Stimulated activated CD4-positive, alpha-beta T cell treated with anti-CD3 and anti-CD28 coated beads, Interleukin-2, amount 100 ng/mL, for 24 hours (primary cell): ENCODE measurements at places on chromosomes 2 and 18.
A peak's percentile ranks its signal among the peaks of the same experiment; 100 is the strongest.

DNA sequence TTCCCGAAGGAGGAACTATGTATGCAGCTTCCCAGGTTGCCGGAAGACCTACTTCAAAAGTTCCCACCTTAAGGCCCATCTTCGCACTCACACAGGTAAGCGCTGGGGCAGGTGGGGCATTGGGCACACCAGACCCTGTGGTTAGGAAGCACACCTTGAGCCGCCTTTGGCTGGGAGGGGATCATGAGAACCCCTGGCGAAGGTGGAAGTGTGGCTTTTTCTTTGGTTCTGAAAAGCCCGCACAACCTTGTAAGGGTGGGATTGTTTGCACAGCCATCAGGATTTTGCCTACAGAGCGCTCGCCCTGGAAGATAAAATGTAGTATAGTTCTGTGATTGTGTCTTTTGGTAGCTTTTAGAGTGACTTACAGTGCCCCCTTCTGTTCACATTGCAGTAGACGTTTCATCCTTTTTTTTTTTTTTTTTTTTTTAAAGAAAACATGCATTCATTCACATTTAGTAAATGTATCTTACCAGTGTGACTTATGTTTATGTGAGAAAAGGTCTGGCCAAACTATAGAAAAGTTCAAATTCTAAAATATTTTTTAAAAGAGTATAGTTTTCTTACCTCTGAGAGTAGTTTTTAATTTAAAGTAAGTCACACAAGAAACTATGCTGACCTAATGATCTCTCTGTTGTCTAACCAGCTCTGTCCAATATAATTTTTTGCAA is 5.3 kb downstream of the KLF11 start:
- no peak for DNase-seq

DNA sequence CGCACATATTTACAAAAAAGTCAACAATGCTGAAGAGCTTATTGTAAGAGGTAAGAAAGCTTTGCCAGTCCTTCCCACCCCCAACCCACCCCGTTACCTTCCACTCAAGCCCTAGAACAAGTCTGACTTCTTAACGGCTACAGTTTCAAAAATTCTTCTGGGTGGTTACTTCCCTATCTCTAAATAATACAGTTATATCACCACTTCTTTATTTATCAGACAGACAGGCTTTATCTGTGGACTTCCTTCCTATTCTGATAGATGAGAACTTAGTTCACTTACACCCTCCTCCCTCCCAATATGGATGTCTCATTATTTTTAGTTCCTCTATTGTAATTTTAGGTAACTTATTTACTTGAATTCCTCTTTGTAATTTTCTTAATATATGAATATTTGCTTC is 26.7 kb upstream of the ACTR3 start:
- no peak for DNase-seq

- DNase-seq, result peak; percentile 79
Measured at GRCh38 chr2:190718652-190719526, 70.0 kb downstream of the NAB1 start.

- no peak for DNase-seq
Measured at GRCh38 chr18:56747032-56747658, 96.0 kb downstream of the WDR7 start.

DNA sequence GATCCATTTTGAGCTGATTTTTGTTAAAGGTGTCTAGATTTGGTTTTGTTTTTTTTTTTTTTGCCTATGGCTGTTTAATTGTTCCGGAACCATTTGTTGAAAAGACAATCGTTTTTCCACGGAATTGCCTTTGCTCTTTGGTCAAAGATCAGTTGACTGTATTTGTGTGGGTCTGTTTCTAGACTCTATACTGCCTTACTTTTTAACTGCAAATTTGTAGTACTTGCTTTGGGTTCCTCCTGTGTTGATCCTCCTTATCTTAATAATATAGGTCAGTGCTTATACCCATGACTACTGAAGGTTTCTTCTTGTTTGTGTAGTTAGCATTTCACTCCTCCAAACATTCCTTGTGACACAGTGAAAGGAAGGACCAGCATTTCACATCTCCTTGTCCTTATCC is 30.4 kb downstream of the CERS6 start:
- no peak for DNase-seq

DNA sequence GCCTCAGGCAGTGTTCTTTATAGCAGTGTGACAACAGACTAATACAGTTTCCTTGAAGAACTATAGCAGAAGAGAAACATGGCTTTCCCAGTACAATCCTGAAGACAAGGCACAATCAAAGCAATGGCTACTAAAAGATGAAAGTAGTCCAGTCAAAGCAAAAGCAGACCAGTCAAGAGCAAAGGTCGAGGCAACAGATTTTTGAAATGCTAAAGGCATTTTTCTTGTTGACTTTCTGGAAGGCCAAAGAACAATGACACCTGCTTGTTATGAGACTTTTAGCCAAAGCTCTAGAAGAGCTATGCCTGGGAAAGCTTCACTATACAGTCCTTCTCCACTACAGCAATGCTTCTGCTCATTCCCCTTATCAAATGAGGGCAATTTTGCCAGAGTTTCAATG is 269.9 kb downstream of the EXOC6B start:
- no peak for DNase-seq

- DNase-seq, result no peak
Measured at GRCh38 chr2:208036357-208036756, 11.0 kb upstream of the PLEKHM3 start.

DNA sequence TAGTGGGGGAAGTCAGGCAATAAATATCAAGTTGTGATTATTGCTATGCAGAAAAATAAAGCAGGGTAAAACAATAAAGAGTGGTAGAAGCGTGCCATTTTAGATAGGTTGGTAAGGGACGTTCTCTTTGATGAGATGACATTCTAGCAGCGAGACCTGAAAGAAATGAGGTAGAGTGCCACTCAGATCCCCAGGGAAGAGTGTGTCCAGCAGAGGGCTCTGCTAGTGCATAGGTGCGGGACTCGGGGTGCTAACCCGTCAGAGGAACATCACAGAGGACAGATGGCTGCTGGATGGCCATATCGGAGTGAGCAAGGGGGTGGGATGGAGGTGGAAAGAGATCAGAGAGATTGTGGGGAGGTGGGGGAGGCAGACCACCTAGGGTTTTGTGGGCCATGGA is 16.3 kb upstream of the GTF2A1L start:
- DNase-seq, result no peak

- no peak for DNase-seq
Measured at GRCh38 chr18:54378057-54378456, 20.4 kb downstream of the C18orf54 start.

- no peak for DNase-seq
Measured at GRCh38 chr2:206832873-206833272, 67.5 kb downstream of the FASTKD2 start.

GRCh38 chr2:214593727-214594126 is 182.9 kb downstream of the VWC2L start:
- no peak for DNase-seq

- DNase-seq, result no peak
Measured at GRCh38 chr2:188986839-188987238, 12.7 kb downstream of the COL3A1 start.

- DNase-seq, result peak; percentile 62
Measured at GRCh38 chr2:148926291-148926961, 51.4 kb downstream of the KIF5C start.

DNA sequence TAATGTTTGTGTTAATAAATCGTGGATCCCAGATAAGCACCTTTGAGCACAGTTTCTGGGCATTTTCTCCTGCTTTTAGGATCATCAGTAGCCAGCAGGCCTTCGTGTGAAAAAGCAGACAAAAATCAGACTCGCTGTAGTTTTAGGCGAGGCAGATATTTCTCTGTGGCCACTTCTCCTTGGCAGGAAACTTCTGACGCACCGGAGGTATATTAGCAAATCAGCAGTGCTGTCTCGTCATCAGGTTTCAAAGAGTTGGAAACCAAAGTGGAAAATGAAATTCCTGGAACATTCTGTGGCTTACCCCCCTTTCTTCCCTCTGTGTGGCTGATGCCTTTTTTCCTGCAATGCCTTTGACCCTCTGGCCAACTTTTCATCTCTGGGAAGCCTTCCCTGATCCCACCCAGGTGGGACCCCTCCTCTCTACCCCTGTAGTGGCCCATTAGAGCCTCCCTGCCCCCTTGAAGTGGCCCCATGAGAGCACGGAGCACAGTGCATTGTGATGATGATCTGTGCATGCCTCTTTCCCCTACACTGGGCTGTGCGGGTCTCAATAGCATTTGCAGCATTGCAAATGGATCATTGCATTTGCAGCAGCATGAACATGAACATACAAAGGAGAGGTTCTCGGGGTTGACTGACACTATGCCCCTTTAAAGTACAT is 93.3 kb downstream of the RNF144A start:
- no peak for DNase-seq

DNA sequence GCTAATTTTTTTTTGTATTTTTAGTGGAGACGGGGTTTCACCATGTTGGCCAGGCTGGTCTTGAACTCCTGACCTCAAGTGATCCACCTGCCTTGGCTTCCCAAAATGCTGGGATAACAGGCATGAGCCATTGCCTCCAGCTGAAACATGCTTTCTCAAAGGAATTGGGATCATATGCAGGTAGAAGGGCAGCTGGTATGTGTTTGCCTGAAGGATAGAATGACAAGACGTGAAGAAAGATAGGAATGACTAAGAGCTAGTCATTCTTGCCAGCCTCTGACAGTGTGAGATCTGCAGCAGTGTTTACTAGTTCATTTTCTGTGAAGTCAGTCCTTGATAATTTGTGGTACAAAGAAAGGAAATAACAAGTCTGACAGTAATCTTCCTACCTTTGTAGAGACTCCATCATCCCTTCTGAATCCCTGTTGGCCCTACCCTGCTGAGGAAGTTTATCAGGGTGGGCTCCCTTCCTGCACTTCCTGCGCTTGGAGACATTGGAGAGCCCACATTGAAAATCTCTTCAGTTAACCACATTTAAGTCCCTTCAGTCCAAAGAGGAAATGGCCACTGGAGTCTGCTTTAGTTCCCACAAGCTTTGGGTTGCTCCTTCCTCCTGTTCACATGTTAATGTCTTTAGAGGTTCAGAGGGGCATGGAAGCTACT is 14.7 kb downstream of the CFLAR start:
- no peak for DNase-seq

DNA sequence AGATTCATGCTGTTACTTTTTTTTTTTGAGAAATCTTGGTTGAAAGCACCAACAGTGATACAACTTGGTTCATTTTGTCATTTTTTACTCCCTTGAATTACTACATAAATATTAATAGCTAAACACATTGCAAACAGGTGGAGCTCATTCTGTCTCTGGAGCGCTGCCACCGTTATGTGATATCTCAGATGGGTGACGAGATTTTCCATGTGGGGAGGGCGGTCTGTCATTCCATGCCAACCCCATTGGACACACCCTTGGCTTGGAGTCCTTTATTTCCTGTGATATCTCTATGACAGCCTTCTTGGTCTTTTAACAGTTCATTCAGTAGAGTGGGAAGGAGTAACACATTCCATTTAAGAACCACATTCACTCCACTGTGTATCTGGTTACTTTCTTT is 794.8 kb downstream of the SATB2 start:
- DNase-seq, result no peak

DNA sequence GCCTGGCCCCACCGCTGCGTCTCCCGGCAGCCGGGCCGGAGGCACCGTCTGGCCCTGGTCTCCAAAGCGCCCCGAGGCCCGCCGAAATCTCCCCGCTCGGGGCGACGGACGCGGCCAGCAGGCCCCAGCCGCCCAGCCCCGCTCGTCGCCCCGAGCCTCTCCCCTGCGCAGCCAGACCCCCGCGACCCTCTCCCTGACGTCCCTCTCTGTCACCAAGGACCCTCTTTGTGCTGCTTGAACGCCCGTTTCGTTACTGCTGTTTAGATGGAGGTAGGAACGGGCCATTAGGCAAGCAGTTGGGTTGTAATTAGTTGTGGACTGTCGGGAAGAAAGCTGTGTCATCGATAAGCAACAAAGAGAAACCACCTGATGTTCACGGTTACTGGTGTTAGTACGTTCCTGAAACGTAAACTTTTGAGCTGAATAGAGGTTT is 686 bp downstream of the UBXN4 start:
- peak; percentile 49 for DNase-seq

DNA sequence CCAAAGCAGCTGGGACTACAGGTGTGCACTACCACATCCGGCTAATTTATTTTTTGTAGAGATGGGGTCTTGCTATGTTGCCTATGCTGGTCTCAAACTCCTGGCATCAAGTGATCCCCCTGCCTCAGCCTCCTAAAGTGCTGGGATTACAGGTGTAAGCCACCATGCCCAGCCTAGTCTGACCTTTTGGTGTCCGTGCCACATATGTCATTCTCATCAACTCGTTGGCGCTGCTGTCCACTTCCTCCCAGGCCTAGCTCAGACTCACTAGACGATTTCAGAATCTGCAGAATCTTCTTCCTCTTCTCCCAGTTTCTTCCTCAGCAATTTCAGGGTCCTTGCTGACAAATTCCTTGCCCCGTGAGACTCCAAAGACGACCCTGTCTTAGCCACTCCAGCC is 39.8 kb upstream of the DNMT3A start:
- no peak for DNase-seq

DNA sequence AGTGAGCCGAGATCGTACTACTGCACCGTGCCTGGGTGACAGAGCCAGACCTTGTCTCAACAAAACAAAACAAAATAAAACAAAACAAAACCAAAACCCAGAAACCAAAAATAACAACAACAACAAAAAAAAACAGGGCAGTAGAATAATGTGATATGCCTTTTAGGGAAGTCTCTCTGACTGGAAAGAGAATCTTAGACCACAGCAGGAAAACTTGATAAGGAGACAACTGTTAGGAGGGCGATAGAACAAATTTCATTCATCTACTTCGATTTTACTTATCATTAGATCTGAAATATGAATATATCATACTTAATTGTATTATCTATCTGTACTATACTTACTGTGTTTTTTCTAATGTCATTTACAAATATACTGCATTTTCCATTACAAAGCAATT is 109.0 kb upstream of the CNTNAP5 start:
- no peak for DNase-seq
